ENCODE measurements at places on chromosomes 13 and 19. TPM values are rescaled to one million over a fixed set of nuclear protein-coding genes. Genes with fewer than 3 reads are reported as not detected.

PPP1R13L gene
- total RNA-seq = 156 TPM

ZNF536 gene
- 5.6 TPM for total RNA-seq

PRODH2 gene
- not detected for total RNA-seq

FNDC3A gene
- 22.0 TPM for total RNA-seq

SLC6A16 gene
- 0.25 TPM for total RNA-seq

NLRP12 gene
- 0.15 TPM for total RNA-seq

NCLN gene
- total RNA-seq = 21.7 TPM

CNN1 gene
- 257 TPM for total RNA-seq

ATF5 gene
- total RNA-seq = 7.8 TPM

MED29 gene
- total RNA-seq = 23.1 TPM

MPHOSPH8 gene
- total RNA-seq = 31.1 TPM

MISP3 gene
- total RNA-seq = 5.7 TPM

PGLYRP2 gene
- total RNA-seq = not detected

KLK2 gene
- total RNA-seq = not detected

TMEM255B gene
- total RNA-seq = 11.1 TPM

GRK1 gene
- total RNA-seq = 0.31 TPM

ZNF439 gene
- total RNA-seq = 4.2 TPM

DMWD gene
- 75.1 TPM for total RNA-seq

CYP4F22 gene
- total RNA-seq = not detected

ADGRE2 gene
- 0.17 TPM for total RNA-seq

NKPD1 gene
- 0.06 TPM for total RNA-seq

TLE2 gene
- total RNA-seq = 36.9 TPM

STAP2 gene
- total RNA-seq = 9.1 TPM

PPP1R37 gene
- total RNA-seq = 14.6 TPM

MUC16 gene
- under 0.01 TPM for total RNA-seq
